Dermis blood vessel endothelial cell (primary cell): ENCODE measurements at places on chromosomes 16 and 17.
A peak's percentile ranks its signal among the peaks of the same experiment; 100 is the strongest.

- no peak for DNase-seq
Observed at GRCh38 chr16:57066625-57067024, 25.8 kb upstream of the CPNE2 start.

DNA sequence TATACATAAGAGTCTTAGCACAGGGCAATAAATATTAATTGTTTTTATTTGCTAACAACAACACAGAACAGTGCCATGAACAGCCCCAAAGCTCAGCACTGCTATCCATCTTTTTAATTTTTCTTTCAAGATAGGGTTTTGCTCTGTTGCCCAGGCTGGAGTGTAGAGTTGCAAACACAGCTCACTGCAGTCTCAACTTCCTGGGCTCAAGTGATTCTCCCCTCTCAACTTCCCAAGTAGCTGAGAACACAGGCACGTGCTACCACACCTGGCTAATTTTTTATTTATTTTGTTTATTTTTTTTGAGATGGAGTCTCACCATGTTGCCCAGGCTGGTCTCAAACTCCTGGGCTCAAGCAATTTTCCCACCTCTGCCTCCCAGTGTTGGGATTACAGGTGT is 47.6 kb upstream of the AKAP1 start:
- DNase-seq: no peak

DNA sequence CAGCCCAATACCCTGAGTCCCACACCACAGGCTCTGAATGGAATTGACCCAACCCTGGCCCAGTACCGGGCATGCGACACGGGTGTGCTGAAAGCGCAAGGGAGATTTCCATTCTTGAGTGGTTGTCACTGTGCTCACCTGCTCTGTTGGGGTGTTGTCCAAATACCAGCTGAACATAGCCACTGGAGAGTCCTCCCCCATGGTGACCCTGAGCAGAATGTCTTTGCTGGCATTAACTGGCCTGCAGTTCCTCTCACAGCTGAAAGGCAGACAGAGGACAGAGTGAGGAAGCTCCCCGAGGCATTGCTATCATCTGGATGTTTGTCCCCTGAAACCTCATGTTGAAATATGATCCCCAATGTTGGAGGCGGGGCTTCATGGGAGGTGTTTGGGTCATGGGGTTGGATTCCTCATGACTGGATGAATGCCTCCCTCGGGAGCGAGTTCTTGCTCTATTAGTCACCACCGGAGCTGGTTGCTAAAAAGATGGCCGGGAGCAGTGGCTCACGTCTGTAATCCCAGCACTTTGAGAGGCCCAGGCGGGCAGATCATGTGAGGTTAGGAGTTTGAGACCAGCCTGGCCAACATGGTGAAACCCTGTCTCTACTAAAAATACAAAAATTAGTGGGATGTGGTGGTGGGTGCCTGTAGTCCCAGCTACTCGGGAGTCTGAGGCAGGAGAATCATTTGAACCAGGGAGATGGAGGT is 57.3 kb upstream of the BCO1 start:
- DNase-seq: peak; percentile 91

GRCh38 chr16:1108299-1109252 is 12.5 kb upstream of the C1QTNF8 start:
- no peak for DNase-seq
